Tibial artery (tissue), 4 donors: ENCODE measurements at places on chromosomes 6 and 20.
A peak's percentile ranks its signal among the peaks of the same experiment; 100 is the strongest.

DNA sequence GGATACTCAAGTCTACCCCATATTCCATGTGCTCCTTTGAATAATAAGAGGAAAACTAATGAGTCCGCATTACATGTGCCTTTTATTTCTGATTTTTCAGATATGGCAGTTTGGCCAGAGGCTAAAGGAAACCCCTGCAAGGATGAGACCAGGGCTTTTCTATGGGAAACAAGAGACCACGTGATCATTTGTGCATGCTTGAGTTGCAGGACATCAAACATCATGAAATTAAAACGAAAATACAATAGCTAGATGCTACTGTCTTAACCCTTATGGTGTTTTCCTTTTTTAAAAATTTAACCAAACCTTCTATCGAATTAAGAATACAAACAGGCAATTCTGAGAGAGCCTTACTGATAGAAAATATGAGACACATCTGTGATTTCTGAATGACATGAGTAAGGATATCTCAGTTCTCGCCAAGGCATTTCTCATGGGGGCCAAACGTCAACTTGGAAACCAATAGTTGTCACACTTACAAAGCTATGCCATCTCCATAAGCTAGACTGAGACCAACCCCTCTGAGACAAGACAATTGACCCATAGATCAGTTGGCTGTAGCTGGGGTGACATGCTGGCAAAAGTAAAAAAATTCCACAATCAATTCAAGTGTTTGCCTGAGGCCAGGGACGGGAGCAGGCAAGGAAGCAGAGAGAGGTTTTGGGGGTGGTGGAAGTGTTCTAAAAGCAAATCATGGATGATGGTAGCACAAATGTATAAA, 52.8 kb downstream of the RIPOR2 start:
- DNase-seq: no peak

- no peak for DNase-seq
Observed at GRCh38 chr20:57025261-57025660, 241.2 kb downstream of the BMP7 start.

DNA sequence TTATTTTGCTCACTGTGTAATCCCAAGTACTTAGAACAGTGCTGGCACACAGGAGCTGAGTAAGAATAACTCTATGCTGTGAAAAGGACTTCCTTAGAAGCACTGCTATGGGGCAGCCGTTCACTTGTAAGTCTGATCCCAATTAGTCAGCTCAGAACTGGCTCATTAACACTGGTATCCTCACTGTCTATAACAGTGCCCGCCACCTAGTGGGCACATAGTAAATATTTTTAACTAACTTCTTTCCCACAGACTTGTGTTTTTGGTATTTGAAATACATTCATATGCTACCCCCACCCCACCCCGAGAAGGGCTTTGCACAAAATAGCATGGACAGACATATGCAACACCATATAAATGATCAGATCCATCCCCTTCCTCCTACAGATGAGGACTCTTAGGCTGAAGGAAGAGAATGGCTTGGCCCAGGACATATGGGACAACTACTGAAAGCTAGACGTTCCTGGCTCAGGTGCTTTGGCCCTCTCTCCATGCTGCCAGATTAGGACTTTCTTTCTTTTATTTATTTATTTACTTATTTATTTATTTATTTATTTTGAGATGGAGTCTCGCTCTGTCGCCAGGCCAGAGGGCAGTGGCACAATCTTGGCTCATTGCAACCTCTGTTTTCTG, 47.1 kb downstream of the DST start:
- DNase-seq: no peak

- no peak for DNase-seq
Observed at GRCh38 chr6:111033628-111034289, 51.9 kb downstream of the RPF2 start.

DNA sequence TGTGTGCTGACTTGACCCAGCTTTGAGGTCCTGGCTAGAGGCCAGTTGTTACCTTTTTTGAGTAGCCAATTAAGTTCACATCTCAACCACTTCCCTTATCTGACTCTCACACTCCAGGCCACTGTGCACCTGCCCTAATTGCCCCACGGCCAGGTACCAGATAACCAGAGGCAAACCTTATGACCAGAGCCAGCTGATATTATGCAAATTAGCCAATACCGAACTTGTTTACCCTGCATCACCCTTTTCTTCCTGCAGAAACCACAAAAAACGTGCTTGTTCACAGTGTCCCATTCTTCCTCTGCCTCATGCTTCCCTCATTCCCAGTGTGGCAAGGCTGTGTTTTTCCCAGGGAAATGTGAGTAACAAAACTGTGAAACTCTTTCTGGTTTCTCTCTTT, 89.3 kb downstream of the HTR1B start:
- DNase-seq: no peak

- no peak for DNase-seq
Observed at GRCh38 chr20:18496042-18496441, 983 bp downstream of the RBBP9 start.

DNA sequence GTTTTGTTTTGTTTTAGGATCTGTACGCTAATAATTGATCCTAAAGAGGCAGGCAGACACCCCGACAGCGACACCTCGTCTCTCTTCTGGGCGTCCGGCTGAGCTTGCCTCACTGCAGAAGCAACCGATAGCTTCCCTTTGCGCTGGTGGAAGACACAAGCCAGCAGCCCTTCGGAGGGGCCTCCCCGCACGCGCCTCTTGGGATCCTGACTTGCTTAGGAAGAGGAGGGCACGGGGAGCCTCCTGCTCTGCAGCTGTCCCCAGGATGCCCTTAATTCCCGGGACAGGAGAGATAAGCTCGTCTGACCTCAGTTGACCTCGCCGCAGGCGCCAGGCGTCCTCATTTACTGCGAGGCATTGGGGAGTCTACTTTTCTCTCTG, 94.0 kb downstream of the CD83 start:
- DNase-seq: peak; percentile 28

- no peak for DNase-seq
Observed at GRCh38 chr6:90397047-90397446, 100.4 kb upstream of the BACH2 start.

- no peak for DNase-seq
Observed at GRCh38 chr6:8803181-8803760, 367.9 kb upstream of the SLC35B3 start.

- no peak for DNase-seq
Observed at GRCh38 chr20:56750430-56750829, 121.3 kb downstream of the TFAP2C start.

DNA sequence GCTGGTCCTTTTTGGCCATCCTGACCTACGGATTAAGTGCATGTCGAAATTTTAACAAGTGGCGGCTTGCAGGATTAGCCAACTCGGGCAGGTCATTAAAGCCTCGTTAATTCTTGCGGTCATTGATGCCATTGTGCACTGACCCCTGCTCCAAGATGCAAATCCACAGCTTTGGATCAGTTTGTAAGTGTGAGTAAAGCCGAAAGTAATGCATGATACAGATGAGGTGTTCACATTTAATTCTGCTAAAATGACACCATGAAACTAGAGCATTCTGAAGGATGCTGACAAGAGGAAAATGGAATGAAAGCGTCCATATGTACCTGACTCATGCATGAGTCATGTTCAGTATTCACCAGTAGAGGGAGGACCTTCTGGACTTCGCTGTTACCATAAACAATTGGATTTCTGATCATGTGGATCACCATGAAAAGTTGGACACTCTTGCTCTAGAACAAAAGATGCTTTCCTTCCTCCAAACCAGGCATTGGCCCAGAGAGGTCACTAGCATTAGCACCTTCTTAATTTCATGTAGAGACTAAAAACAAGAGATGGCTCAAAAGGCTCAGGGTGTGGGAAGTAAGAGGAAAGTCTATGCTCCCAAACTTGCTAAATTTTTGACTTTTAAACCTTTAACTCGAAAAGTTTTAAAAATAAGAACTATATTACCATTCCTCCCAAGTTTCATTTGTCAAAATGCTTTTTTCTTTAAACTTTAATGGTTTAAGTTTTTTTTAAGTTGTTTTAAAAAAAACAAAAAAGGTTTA, 48.0 kb downstream of the MUC22 start:
- no peak for DNase-seq

DNA sequence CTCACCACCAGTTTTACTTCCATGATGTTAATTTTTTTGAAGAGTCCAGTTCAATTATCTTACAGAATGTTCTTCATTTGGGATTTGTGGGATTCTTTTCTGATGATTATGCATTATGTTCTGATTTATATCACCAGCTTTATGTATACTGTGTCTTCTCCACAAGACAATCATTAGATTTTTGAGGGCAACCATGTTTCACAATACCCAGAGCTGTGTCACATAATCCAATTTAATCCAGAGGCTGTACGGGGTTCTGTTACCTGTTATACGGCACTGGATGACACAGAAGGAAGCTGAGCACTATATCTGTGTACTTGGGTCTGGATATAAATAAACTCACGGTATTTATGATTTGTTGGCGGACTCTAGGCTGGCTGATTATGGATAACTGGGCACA, 41.6 kb upstream of the RPN2 start:
- DNase-seq: no peak

DNA sequence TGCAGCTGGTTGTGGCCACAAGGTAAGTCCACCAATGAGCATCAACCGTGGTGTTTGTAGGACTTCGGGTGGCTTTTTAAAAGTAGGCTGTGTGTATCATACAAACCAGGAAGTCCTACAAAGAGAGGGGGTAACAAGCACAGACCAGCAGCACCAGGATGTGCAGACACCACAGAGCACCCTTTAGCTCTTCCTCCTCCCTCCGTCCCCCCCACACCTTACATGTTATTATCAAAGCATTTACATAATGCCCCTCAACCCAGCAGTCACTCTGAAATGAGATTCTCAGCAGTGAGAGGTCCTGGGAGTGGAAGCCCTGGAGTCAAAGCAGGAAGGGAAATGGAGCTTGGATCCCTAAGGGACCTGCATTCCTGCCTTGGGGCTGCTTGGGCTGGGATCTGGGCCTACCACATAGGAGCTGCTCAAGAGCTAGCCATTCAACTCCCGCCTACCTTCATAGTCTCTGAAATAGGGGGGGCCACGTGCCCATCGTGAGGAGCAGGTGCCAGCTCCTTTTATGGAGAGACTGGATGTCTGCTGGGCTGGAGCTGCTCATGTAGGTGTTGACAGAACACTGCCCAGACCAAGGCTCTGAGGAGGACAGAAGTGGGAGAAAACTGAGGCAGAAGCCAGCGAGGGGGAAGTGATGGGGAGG, 90.6 kb downstream of the PSMB1 start:
- no peak for DNase-seq

DNA sequence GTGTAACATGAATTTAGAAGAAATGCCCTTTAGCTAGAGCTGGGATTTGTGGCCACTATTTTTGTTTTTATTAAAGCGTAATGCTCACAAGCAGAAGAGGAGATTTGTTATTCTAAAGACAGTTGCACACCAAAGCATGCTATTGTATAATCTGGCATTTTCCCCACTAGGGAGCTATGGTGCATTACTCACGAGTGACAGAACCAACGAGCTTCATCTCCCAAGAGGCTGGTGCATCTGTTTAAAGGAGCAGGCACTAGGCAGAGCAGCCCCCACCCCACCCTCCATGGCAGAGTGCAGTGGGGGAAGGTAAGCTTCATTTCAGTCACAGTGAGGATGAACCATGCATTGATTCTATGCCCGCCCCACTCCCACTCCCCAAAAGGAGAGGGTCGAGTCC, 287.3 kb upstream of the TSHZ2 start:
- DNase-seq: no peak

- no peak for DNase-seq
Observed at GRCh38 chr6:38730140-38730862, 15.2 kb downstream of the DNAH8 start.

- DNase-seq: no peak
Observed at GRCh38 chr6:134850721-134851305, 99.1 kb downstream of the ALDH8A1 start.

DNA sequence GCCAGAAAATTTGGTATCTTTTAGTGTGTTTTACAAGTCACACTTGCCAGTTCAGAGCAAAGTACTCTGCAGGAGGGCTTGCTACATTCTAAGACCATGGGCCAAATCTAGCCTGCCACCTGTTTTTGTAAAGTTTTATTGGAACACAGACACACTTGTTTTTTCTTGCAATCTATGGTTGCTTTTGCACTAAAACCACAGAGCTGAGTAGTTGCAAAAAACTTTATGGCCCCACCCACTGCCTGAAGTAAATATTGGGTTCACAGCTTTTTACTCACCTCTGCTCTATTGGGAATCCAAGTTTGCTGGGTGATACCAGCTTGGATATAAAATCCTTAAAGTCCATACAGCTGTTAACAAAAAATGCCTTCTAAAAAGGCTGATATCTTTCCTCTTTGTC, 109.0 kb downstream of the ZFP64 start:
- no peak for DNase-seq

- DNase-seq: no peak
Observed at GRCh38 chr6:21984561-21984960, 312.3 kb downstream of the PRL start.

- no peak for DNase-seq
Observed at GRCh38 chr6:82360552-82360951, 3.1 kb upstream of the TPBG start.

DNA sequence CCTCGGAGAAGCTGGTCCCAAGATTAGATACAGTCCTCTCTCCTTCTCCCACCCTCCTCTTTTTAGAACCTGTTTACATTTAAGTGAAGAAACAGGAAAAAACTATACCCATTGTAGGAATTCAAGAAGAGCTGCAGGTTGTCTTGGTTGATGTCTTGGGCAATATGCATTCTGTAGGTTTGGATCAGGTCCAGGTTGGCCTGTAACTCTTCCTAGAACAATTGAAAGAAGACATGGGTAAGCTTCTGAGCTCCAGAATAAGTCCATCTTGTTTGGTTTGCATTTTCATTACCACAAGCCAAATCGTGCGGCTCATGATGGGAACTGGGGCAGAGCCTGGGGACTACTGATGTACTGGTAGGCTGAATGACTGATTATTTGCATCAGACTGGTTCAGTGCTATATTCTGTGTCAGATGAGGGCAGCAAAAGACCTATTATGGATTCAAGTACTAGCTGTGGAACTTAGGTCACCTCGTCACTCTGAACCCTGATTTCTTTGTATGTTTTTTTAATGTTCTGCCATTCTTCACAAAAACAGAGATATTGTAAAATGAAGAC, 20.3 kb upstream of the SLA2 start:
- no peak for DNase-seq
